Mucosa of descending colon (tissue), 3 donors: ENCODE measurements at places on chromosomes 1 and 21. TPM values are rescaled to one million over a fixed set of nuclear protein-coding genes. Genes with fewer than 3 reads are reported as not detected.

The PPP1R12B gene
- 655 TPM for total RNA-seq

The GNG12 gene
- total RNA-seq: 191 TPM

GRCh38 chr21:42096566-42096965, 25.4 kb downstream of the UMODL1 start:
- DNase-seq: no peak

GRCh38 chr1:31201931-31202360, 37.7 kb downstream of the NKAIN1 start:
- no peak for DNase-seq

GRCh38 chr21:45040157-45040711, 34.1 kb upstream of the ADARB1 start:
- DNase-seq: no peak

GRCh38 chr21:34988139-34988538, 61.0 kb downstream of the RUNX1 start:
- no peak for DNase-seq

- DNase-seq: no peak
Observed at GRCh38 chr1:1847890-1848289, 43.0 kb downstream of the GNB1 start.

The SPRR2E gene
- total RNA-seq: not detected
